ENCODE measurements at places on chromosomes 2 and 18.

DNA sequence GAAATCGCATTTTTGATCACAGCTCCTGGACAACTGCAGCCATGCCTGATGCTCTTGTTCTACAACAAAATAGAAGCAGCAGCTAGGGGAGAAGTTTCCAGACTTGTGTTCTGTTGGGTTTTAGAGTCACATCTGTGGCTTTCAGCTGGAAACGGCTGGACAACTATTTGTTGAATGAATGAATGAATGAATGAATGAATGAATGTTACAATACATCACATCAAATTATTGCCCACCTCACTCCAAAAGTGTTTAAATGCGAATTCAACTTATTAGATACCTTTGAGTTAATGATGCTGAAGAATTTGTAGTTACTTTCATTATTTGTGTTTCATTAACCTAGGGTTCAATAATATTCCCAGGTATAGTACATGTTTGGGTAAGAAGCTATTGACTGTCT lies 8.5 kb upstream of the METTL21A start:
- DNase-seq: no peak

DNA sequence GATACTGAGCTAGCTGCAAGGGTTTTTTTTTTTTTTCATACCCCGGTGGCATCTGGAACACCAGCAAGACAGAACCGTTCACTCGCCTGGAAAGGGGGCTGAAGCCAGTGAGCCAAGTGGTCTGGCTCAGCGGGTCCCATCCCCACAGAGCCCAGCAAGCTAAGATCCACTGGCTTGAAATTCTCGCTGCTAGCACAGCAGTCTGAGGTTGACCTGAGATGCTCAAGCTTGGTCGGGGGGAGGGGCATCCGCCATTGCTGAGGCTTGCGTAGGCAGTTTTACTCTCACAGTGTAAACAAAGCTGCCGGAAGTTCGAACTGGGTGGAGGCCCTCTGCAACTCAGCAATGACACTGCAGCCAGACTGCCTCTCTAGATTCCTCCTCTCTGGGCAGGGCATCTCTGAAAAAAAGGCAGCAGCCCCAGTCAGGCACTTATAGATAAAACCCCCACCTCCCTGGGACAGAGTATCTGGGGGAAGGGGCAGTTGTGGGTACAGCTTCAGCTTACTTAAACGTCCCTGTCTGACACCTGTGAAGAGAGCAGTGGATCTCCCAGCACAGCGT lies 5.1 kb upstream of the MIB1 start:
- no peak for DNase-seq

DNA sequence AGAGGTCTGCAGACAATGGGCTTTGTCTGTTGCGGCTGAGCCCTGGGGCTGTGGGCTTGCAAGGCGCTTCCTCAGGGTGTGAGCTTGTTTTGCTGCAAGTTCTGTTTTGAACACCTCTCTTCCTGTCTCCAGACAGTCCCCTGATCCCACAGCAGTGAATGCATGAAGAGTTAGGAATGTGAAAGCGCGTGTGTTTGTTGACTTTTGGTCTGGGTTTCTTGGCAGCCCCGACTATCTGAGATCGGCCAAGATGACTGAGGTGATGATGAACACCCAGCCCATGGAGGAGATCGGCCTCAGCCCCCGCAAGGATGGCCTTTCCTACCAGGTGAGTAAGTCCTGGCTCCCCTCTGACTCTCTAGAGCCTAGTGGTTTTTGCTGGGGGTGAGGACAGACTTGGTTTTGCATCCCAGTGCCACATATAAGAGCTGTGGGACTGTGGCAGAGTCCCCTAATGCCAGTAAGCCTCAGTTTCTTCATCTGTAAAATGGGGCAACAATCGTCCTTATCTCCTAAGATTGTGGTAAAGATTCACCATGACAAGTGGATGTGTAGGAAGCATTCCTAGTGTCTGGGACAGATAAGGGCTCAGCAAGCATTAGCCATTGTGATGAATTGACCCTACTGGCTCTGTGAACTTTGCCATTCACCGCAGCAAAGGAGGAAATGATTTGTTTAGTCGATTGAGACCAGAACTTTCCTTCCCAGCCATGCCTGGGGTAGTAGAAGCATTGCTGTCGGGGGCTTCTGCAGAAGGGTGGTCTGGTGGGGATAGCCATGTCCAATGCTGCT lies 3.0 kb downstream of the LBH start:
- no peak for DNase-seq

DNA sequence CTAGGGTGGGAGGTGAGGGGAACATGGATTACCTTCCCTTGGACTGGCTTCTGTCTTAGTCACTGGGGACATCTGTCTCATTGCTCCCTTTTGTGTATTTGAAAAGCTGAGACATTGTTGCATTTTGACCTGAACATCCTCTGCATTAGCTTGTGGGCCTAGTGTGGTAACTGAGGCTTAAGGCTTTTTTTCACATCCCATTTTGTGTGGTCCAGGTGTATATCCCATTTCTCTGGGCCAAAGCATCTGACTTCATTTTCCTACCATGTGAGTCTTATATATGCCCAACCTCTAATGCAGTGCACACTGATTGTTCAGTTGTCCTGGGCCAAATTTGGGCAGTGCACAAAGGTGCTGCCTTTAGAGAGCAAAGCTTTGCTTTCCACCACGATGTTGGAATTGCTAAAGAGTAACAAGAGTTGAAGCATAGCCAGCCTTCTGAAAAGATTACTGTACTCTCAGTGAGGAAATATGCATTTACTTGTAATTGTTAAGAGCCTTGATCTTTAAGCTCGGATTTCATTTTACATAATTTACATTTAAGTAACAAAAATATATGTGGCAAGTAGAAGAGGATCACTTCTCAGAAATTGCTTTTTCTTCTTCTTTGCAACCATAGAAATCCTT lies 13.3 kb downstream of the PRKCE start:
- DNase-seq: no peak

GRCh38 chr18:59460072-59460420 lies 101.0 kb upstream of the LMAN1 start:
- no peak for DNase-seq

- no peak for DNase-seq
These were observed 17.6 kb upstream of the USP40 start for GRCh38 chr2:233584210-233584609.

DNA sequence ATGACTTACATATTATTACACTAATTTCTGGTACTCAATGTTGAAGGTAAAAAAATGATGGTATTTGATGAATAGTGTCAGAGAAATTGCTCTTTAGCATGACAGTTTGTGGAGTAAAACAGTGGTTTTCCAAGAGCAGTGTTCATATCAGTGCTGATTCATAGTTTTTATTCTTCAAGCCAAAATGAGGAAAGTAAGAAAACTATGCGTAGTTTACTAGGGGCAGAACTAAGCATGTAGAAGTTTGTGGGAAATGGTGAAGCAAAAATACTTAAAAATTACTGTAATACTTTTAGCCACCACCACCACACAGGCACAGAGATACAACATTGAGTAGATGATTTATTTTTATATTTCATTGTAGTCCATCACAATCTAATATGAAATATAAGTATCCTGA lies 137.3 kb downstream of the ZNF804A start:
- no peak for DNase-seq

- DNase-seq: no peak
These were observed 53.0 kb upstream of the ALPP start for GRCh38 chr2:232325324-232326273.

DNA sequence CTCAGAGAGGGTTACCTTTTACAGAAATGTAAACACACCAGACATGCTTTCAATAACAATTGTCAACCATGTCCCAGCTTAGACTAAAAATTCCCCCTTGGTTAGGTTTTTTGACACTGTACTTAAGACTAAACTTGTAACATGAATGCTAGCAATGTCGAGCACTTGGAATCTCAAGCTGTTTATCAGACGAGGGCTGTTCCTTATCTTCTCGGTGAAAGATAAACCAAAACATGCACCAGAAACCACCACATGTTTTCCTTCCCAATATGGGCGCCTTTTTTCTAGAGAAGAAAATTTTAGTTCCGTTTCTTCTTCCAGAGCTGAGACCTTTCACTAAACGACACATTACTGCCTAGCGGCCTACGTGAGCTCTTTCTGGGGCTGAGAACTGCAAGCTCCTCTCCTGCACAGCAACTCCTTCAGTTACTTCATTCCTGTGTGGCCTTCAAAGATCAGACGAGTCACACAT lies 42.4 kb upstream of the ACKR3 start:
- no peak for DNase-seq

DNA sequence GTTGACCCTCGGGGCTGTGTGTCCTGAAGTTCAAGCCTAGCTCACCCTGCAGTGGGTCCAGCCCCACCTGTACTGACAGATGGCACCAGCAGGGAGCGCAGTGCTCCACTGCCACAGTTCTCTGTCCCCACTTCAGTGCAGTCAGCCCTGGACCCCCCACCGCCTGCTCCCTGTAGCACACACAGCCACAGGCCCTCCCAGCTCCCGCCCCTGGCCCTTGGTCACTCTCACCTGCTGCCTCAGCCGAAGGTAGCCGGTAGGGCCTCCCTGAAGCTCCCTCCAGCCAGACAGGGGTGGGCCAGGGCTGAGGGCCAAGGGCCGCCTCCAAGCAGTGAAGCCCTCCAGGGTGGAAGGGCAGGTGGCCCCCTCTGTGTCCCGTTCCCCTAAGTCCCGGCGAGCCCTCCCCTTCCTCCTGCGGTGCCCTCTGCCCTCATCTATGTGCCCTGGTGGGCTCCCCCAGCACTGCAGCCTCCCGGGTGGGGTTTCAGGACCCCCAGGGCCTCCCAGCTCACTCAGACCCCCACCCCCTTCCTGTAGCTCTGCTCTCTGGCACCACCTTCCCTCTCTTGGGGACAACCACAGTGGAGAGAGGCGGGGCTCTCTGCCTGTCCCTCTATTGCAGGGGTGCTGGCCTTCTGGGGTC lies 10.8 kb upstream of the ALPP start:
- DNase-seq: no peak

- DNase-seq: no peak
These were observed 1.0 kb upstream of the TUBB6 start for GRCh38 chr18:12306752-12307700.

- no peak for DNase-seq
These were observed 27.5 kb upstream of the SUCLG1 start for GRCh38 chr2:84486441-84487115.

DNA sequence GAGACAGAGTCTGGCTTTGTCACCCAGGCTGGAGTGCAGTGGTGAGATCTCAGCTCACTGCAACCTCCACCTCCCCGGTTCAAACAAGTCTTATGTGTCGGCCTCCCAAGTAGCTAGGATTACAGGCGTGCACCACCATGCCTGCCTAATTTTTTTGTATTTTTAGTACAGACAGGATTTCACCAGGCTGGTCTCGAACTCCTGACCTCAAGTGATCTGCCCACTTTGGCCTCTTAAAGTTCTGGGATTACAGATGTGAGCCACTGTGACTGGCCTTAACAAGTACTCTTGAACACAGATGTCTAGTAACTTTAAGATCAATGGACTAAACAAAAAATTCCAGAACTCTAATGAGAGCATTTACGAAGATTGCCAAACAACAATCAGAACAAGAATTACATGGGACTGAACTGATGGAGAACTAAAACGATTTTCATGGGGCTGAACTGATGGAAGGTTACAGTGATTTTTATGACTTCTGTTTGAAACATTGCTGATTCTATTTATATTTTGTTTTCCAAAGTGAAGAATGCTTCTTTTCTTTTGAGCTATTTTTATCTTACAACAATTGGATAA lies 46.5 kb upstream of the ST3GAL5 start:
- no peak for DNase-seq

GRCh38 chr2:189658306-189659212 lies 2.7 kb upstream of the ASNSD1 start:
- DNase-seq: no peak

DNA sequence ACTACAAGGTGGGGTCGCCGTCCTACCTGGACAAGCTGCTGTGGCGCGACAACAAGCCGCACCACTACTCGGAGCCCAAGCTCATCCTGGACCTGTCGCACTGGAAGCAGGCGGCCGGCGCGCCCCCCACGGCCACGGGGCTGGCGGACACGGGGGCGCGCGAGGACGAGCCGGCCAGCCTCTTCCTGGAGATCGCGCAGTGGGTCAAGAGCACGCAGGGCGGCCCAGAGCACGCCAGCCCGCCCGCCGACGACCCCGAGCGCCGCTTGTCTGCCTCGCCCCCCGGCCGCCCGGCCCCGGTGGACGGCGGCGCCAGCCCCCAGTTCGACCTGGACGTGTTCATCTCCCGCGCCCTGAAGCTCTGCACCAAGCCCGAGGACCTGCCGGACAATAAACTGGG lies 90.4 kb downstream of the MRO start:
- DNase-seq: no peak

DNA sequence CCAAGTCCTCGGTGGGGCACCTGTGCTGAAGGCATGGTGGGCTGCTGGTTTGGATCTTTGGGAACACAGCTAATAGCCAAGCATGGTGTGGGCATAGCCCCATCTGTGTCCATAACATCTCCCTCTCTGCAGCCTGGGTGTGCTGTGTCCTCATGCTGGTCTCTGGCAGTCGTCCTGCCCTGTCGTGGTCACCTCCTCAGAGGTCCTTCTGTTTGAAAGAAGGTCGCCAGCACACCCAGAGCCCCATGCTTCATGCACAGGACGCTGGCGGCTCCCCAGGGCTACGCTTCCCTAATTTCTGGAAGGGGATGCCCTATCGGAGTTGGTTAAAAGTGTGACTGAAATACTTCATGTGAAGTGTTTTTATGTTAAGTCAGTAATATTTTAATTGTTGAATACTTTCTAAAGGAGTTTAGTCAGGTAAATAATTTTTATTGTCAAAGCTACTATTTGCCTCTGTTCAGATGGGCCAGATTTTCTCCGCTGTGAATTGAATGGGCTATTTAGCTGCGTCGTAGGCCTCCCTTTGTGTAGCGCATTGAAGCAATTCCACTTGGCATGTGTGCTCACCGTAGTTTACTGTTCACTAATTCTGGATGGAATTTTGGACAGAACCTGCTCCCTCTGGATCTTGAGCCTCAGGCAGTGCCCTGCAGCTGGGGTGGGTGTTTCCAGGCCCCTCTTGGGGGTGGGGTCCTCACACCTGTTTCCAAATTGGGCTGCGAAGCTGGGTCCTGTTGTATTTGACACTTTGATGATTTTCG lies 81.9 kb downstream of the WDSUB1 start:
- DNase-seq: no peak

DNA sequence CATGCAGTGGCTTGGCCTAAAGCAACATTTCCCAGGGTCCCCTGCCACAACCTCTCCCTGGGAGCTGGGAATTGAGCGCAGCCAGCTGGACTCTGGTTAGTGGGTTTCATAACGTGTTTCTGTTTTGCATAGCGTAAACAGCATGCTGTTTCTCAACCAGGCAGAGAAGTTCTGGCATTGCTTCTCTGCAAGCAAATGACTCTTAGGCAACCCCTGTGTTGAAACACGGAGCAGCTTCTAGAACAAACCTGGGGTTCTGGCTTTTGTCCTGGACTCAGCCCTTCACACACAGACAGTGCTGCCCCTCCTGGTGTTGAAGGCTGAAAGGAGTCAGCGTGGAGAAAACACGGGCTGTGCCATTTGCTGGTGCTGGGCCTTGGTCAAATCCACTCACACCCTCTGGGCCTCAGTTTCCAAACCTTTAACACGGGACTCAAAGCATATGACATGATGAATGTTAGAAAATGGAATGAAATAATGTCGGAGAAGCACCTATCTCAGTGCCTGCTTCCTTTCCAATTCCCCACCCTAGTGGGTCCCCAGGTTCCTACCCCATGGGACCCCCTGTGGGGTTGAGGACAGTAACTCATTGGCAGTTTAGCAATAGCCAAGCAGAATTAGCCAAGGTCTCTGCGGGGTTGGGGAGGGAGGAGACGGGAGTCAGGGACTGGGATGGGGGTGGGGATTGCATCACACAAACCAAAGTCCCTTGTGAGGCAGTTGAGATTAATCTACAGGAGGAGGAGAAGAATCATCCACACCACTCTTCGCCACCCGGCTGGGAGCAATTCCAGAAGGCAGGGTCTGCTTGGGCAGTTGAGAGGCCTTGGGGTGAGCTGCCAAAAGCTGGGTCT lies 30.2 kb upstream of the IL1R2 start:
- DNase-seq: no peak
